ENCODE measurements at places on chromosomes 5 and 9.

DNA sequence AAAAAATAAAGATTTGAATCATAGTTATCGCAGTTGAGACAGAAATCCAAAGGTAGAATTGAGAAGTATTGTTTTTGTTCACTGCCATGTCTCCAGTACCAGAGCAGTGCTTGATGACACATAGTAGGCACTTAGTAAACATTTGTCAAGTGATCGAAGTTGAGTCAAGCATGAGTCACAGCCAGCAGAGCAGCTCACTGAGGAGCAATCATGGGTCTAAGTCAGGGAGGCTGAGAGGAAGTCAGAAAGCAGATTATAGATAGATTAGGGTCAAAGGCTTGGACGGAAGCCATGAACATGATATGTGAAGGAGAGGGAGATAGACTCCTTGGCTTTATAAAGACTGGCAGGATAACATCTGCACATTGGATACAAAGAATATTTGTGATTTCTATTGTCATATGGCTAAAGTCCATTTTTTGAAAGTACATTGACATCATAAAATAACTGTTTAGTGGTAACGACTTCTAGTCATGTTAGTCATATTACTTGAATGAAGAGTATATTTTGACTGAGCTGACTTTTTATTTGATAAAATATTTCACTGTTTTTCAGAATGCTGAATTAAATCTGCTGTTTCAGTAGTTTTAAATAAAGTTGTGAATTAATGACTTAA, 168.5 kb downstream of the RAB3C start:
- no peak for DNase-seq

GRCh38 chr5:162407614-162408013, 340.0 kb downstream of the GABRG2 start:
- no peak for DNase-seq

DNA sequence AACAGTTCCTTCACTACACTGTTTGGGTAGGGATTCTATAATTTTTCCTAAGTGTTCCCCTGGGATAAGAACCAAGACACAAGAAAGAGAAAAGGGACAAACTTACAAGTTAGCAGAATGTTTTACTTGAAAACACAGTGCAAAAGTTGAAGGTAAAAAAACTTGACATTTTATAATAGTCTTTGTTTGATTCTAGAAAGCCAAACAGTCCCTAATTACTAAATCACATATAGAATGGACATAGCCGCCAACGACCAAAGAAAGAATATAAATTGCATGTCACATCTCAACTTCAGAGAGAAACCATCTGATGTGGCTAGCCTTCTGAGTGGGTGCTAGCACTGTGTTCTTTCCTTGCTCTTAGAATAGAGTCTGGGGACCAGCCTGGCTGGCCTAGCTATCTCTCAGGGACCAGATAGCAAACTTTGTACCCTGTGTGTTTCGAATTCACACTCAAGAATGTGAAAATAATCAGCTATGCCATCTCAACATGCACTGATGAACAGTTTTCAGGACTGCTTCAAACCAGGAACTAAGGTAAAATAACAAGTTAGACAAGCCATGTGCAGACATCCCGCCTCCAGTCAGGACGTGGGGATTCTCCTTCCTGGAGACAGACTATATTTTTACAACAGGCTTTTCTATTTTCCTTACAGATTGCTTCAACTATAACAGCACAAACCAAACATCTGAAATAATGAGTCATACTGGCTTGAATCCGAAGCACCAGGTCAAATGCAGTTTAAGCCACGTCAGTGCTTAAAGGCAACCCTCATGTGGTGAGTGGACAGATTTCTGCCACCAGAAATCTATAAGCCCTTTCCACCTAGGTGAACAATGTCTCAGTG, 53.7 kb downstream of the LHFPL2 start:
- no peak for DNase-seq

DNA sequence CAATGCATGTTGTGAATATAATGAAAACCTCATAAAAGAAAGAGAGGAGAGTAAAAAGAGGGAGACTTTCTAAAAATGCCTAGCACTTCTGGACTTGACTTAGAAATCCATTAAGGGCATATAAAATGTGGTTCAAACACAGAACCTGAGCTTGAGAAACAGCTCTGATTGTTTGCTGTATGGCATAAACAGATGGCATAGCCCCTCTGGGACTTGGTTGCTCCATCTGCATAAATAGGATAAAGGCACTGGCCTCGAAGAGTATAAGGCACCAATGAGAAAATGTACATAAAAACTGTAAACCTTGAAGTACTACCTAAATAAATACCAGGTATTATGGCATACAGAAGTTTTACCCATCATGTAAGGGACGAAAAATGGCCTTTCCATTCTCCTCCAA, 23.8 kb downstream of the MRPS27 start:
- DNase-seq: no peak

DNA sequence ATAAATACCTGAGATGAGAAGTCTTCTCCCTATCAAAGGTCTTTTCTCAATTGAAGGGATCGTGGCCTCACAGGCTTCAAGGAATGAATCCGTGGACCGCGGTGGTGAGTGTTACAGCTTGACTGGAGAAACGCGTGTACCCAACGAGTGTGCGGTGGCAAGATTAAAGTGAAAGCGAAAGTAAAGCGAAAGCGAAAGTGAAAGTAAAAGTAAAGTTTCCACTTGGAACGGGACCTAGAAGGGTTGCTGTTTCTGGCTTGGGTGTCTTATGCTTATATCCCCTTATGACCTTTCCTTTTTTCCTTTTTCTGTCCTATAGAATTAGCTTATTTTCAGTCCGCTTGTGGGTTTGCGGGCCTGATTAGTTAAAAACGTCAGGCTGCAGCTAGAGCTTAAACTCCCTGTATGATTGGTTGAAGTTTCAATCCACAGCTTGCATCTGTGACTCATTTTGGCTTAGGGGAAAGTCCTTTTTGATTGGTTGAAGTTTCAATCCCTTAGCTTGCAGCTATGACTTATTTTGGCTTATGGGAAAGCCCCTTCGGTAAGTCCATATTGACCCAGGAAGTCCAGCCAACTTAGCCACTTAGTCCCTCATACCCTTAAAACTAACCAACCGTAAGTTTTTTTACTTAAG, 924.3 kb upstream of the CDH10 start:
- DNase-seq: no peak

- DNase-seq: no peak
These were observed 215.5 kb downstream of the GAPVD1 start for GRCh38 chr9:125477089-125477544.

- DNase-seq: no peak
These were observed 86.4 kb downstream of the ADRB2 start for GRCh38 chr5:148912714-148913398.

DNA sequence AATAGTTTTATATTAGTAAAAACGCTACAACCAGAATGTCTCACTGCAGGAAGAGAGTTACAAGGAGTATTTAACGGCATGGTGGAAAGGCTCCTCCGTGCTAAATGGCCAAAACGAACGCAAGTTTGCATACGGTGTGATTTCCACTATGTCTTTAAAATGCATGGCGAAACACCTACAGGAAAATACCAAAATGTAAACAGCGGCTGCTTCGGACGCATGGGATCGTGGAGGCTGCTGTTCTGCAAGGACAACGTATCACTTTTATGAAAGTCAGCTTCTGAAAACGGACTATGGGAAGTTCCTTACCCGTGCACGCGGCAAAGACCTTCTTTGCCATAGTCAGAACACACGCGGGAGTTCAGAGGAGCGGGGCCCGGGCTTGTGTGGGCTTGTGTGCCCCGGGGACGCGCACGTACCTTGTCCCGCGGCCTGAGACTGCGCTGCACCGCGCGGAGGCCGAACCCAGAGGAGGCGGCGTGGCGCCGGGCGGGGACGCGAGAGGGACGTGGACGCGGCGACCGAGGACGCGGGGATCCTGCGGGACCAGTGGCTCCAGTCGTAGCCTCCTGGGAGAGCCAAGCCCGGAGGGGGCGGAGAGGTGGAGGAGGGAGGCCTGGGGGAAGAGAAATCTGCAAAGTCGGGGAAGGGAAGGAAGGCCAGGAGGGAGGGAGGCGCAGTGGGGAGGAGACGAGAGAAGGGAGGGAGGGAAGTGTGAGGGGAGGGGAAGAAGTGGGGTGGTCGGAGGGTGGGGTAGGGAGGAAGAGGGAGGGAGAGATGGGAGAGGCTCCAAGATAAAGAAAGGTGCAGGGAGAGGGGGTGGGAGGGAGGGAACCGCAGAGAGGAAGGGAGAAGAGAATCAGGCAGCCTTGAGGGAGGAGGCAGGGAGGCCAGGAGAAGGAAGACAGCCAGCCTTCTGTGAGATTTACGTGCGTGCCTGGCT, at the start of gene CMBL:
Gene CMBL (minus strand): TSS at position 697 of the 943 bp plus-strand sequence. CDS start 17,140 bp downstream, outside the sequence.
- DNase-seq: no peak

DNA sequence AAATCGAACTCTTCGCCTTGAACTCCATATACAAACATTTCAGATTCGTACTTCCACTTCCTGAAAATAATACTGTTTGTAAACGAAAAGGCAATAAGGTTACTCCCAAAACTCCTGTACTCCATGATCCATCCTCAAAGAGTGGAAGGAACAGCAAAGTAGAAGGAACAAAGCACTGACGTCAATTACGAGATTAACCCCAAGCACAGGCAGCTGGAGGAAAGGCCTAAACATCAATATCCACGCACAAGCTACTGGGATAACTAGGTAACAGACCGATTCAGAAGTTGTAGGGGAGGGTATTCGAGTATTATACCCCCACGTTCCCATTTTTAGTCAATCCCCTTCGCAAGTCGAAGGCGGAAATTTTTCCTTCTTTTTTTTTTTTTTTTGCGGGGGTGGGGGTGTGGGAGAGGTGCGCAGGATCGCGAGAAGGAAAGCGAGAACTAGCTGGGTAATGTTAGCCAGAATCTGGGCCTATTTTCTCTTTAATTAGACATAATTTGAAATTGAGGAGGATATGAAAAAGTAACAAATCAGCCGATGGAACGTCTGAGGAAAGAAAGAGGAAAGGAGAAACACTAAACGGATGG, 909 bp downstream of the AFF4 start:
- DNase-seq: no peak

- DNase-seq: no peak
These were observed 199.5 kb upstream of the CLINT1 start for GRCh38 chr5:158058208-158059120.

DNA sequence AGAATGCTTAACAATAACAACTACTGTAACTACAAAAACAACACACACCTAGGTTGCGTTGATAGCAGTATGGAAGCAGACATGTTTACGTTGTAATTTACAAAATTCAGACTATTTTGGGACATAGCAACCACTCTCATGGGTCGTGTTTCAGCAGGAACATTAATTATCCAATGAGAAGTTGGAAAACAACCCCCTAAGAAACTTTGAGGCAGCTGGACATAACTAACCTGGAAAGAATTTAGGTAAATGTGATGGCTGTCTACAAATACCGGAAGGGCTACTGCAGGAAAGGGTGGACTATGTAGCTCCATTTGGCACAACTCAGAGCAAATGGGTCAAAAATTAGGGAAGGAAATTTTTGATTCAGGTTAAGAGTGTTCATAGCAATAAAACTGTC, 409.3 kb downstream of the ADGRV1 start:
- no peak for DNase-seq

DNA sequence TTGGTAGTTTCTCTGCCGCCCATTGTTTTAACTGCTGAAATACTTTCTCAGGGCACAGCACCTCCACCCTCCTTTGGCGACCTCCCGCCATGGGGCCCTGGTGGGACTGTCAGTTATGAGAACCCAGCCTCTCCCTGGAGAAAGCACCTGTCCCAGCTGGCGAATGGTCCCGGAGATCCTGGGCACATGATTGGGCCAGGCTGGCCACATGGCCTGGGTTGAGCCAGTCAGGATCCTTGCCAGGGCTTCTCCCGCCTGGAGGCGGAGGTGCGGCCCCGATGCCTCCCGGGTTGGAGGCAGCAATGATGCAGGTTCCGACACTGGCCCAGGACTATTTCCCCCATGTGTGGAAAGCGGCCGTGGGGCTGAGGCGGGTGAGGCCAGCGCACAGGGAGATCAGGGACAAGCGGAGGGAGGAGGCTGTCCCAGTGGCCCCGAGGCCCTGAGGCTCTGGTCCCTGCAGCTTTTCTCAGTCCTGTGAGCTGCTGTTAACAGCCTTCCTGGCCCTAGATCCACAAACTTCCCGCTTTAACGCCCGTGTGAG, 13.6 kb downstream of the UNC5A start:
- no peak for DNase-seq

GRCh38 chr5:109921735-109922380, 232.1 kb downstream of the MAN2A1 start:
- DNase-seq: no peak

- DNase-seq: no peak
These were observed 27.7 kb downstream of the HMGCR start for GRCh38 chr5:75364571-75365280.

DNA sequence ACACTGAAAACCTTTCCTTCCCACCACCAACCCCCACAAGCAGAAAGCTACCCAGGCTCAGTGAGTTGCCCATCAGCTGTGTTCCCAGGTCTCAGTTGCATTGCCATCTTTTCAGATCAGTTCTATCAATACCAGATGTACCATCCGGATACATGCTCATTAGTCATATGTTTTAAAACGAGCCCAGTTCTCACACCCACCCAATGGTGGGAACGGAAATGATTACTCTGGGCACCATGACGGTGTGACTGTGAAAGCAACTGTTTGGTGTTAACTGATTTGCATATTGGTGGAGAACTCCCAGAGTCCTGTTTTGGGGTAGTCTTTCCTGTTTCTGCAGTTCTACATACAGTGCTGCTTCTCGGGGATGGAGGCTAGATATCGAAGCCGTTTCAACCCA, 212.3 kb downstream of the TRIM36 start:
- DNase-seq: no peak

DNA sequence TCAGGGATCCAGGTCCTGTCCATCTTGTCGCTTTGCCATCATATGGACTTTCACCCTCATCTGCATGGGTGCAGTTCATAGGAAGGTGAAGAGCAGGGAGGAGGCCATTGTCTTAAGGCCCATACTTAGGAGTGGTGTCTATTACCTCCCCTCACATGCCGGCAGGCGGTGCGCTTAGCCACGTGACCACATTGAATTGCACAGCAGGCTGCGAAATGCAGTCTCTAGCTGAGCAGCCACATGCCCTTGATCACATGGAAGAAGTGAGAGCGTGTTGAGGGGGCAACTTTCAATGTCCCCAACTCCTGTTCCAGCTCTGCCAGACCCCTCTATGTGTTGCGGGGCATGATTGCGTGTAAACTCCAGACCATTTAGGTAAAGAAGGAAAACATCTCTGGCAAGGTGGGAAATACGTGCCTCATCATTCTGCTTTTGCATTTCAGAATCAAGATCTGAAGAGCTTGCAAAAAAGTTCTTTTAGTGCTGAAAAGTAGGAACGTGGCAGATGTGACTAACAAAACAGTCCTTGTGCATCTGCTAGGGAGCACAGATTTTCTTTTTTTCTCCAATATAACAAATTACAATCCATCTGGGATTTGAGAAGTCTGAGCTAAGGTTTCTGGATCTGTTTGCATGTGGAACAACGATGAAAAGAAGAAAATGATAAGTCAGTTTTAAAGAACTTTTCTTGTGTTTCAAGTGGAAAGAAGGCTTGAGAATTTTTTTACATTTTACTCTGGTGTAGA, 34.4 kb downstream of the ROPN1L start:
- DNase-seq: no peak

GRCh38 chr5:37722236-37723161, 117.3 kb downstream of the GDNF start:
- no peak for DNase-seq

- DNase-seq: no peak
These were observed 80.5 kb downstream of the SMIM15 start for GRCh38 chr5:61081741-61082140.

Measured in activated CD8-positive, alpha-beta memory T cell treated with anti-CD3 and anti-CD28 coated beads for 48 hours (primary cell).